Esophagus squamous epithelium (tissue), 5 donors: ENCODE measurements at places on chromosomes 3 and 15.

- no peak for DNase-seq
These were observed 6.4 kb downstream of the NUDT16 start for GRCh38 chr3:131387796-131388489.

DNA sequence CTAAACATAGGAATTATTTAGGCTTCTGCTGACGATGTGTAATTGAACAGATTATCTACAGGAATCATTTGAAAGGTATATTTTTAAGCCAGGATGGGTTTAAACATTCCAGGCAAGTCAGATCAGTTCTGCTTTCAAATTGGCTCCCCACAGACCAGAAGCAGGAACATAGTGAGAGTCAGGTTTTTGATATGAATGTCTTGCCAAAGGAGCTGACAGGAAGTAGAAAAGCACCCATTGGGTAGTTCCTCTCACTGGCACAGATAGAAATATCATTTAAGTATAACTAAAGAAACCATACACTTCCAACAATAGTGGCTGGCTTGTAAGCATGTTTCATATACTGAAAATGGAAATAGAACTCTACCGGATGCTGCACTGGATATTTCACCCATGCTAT is 95.2 kb downstream of the CLDN1 start:
- no peak for DNase-seq

- DNase-seq, result no peak
These were observed 204.1 kb downstream of the THRB start for GRCh38 chr3:24290596-24290995.

GRCh38 chr15:72562878-72563277 is 88.7 kb downstream of the ARIH1 start:
- no peak for DNase-seq

- DNase-seq, result no peak
These were observed 13.7 kb upstream of the GRIP2 start for GRCh38 chr3:14553871-14554270.
